ENCODE measurements at places on chromosomes 2 and 18.
A peak's percentile ranks its signal among the peaks of the same experiment; 100 is the strongest.

DNA sequence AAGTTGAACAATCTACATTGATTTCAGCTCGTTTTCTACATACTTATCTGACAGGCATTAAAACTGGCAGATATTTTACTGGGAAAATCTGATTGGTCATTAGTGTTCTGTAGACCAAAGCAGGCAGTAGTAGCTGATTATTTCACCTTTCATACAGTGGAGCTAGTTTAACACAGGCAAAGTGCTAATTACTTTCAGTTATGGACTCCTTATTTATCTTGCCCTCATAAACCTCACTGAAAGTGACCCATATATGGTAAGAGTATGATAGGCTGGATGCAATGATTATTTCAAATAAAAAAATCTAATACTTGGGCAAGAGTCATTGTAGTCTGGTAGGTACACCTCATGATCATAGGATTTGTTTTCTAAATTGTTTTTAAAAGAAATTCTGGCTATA, 129.7 kb downstream of the MYO1B start:
- no peak overlapping the region for H3K4me3 ChIP-seq
- DNase-seq = no peak
- no peak overlapping the region for H3K27ac ChIP-seq

GRCh38 chr2:108616751-108617161, 82.5 kb downstream of the LIMS1 start:
- peaks cover 15% of the 10 kb centered on the region for H3K4me1 ChIP-seq
- no peak for DNase-seq
- H3K36me3 ChIP-seq = no peaks in the 10 kb centered on the region
- H3K27ac ChIP-seq = no peak overlapping the region
- no peaks in the 10 kb centered on the region for H3K27me3 ChIP-seq

- no peaks in the 10 kb centered on the region for H3K36me3 ChIP-seq
- peaks cover 5% of the 10 kb centered on the region for H3K4me1 ChIP-seq
- H3K4me3 ChIP-seq = no peak overlapping the region
- no peak overlapping the region for H3K27ac ChIP-seq
Observed at GRCh38 chr2:236117861-236118269, 50.3 kb downstream of the GBX2 start.

GRCh38 chr2:75503048-75503607, 57.6 kb downstream of the EVA1A start:
- no peak overlapping the region for H3K27ac ChIP-seq
- no peaks in the 10 kb centered on the region for H3K4me1 ChIP-seq
- no peaks in the 10 kb centered on the region for H3K36me3 ChIP-seq
- no peak overlapping the region for H3K4me3 ChIP-seq
- no peak for DNase-seq

- no peaks in the 10 kb centered on the region for H3K36me3 ChIP-seq
- DNase-seq = peak; percentile 52
- H3K27me3 ChIP-seq = no peaks in the 10 kb centered on the region
- H3K4me3 ChIP-seq = no peak overlapping the region
Observed at GRCh38 chr2:163877316-163877715, 141.5 kb upstream of the FIGN start.

DNA sequence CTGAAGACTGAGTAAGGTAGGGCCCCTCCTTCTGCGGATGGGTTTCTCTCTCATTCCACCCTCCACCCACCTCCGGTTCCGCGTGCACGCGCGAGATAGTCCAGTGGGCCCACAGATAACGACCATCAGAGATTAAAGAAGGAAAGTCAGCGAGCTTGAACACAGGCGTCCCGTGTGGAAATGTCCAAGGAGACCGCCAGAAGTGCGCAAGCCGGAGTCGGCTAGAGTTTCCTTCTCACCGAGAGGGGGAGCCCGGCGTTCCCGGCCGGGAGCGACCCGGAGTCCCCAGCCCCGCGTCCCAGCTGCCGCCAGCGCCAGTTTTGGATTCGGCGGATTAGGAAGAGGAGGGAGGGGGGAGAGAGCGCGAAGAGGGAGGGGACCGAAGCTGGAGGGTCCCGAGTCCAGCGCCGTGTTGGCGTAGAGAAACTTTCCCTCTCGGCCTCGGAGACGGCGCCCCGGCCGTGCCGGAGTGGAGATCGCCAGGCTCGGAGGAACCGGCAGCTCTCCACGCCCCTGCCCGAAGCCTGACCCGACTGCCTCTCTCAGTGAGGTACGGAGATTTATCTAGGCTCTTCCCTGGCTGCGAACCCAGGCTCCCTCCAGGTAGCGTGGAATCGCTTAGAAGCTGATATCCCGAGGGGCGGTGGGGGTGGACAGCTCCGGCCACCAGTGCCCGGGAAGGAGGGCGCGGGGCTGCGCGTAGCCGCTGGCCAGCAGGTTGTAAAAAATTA, at the start of gene GULP1:
GULP1 (plus strand) TSS at position 258 of the 731 bp plus-strand sequence. CDS start 185,829 bp downstream, outside the sequence.
- peak; percentile 82 for DNase-seq
- H3K4me1 ChIP-seq = peaks cover 17% of the 10 kb centered on the region
- peak within 1 kb of the TSS; percentile 89 for H3K27ac ChIP-seq
- H3K4me3 ChIP-seq = peak within 1 kb of the TSS; percentile 92

DNA sequence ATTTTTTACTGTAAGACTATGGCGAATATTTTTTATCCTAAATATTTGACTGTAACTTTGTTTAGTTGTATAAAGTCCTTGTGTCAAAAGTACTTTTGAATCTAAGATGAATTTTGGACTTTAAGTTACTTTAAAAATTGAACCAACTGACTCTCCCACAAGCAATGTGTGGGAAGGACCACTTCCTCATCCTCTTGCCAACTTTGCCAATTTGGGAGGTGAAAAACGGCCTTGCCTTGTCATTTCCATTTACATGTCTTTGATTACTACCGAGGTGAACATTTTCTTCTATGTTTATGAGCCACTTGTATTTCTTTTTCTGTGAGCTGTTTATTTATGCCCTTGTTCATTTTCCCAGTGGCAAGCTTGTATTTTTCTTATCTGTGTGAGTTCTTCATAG, 12.8 kb upstream of the MSGN1 start:
- H3K36me3 ChIP-seq = no peaks in the 10 kb centered on the region
- DNase-seq = no peak
- no peaks in the 10 kb centered on the region for H3K4me1 ChIP-seq
- H3K27ac ChIP-seq = no peak overlapping the region

DNA sequence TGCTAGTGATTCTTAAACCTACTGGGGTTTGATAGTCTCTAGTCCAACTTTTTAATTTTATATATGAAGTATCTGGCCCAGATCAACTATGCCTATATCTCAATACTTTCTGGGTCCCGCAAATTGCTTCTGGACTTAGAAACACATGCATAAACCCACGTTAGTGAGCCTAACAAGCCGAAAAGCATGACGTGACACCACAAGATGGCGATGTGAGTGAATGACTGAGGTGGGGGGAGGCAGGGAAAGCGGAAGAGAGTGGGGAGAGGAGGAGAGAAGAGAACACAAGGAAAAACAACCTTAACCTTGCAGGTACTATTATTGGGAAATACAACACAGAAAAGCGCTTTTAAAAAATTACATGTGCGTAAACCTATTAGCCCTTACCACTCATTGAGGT, 13.8 kb downstream of the PDIA6 start:
- peaks cover 4% of the 10 kb centered on the region for H3K36me3 ChIP-seq
- H3K27me3 ChIP-seq = no peaks in the 10 kb centered on the region
- no peak overlapping the region for H3K4me3 ChIP-seq

GRCh38 chr2:101306410-101306809, 2.1 kb downstream of the RNF149 start:
- peaks cover 35% of the 10 kb centered on the region for H3K4me1 ChIP-seq
- peak overlapping the region; percentile 53 for H3K27ac ChIP-seq
- DNase-seq = no peak
- H3K36me3 ChIP-seq = peaks cover 2% of the 10 kb centered on the region

- H3K4me1 ChIP-seq = no peaks in the 10 kb centered on the region
- no peaks in the 10 kb centered on the region for H3K36me3 ChIP-seq
- H3K27me3 ChIP-seq = no peaks in the 10 kb centered on the region
Observed at GRCh38 chr18:59264121-59264571, 9.1 kb downstream of the RAX start.

DNA sequence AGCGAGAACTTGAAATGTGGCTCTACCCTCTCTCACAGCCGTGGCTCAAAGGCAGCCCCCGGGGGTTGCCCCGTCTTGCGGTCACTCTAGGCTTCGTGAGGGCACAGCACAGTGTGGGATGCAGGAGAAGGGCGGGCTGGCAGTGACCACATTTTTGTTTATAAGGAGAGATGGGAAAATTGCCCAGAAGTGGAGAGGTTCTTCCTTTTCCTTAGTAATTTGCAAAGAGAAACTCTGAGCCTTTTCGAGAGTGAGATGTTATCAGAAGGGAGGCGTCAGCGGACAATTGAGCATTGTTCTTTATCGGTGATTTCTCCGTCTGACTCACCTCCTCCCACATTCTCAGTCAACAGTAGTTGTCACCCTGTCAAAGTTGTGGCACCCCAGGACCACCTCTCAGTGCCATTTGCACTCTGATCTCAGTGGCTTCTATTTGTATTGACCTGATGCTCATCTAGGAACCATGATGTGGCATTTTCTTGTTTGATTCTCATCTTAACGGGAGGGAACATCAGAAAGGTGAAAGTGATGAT, 89.6 kb downstream of the ACAA2 start:
- H3K27me3 ChIP-seq = no peaks in the 10 kb centered on the region
- H3K4me3 ChIP-seq = no peak overlapping the region
- no peaks in the 10 kb centered on the region for H3K36me3 ChIP-seq
- peaks cover 56% of the 10 kb centered on the region for H3K4me1 ChIP-seq
- DNase-seq = peak; percentile 17
- H3K27ac ChIP-seq = peak overlapping the region; percentile 63

DNA sequence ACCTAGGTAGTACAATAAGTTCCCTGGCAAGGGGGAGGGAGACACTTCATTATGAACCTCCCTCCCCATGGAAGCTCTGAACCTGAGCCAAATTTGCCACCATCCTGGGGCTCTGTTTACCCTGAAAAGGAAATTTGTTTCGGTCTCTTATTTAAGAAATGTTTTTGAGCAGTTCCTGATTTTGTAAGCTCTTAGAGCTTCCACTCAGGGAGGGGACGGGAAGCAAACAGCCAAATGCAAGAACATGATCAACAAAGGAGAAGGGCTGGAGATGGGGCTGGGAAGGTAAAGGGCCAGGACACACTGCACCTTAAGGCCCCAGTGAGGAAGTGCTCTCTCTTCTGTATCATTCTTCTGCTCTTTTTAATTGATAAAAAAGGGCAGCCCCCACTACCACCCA, 117.9 kb downstream of the NRP2 start:
- no peak for DNase-seq
- no peak overlapping the region for H3K4me3 ChIP-seq
- H3K4me1 ChIP-seq = no peaks in the 10 kb centered on the region
- no peaks in the 10 kb centered on the region for H3K27me3 ChIP-seq
- H3K36me3 ChIP-seq = no peaks in the 10 kb centered on the region

DNA sequence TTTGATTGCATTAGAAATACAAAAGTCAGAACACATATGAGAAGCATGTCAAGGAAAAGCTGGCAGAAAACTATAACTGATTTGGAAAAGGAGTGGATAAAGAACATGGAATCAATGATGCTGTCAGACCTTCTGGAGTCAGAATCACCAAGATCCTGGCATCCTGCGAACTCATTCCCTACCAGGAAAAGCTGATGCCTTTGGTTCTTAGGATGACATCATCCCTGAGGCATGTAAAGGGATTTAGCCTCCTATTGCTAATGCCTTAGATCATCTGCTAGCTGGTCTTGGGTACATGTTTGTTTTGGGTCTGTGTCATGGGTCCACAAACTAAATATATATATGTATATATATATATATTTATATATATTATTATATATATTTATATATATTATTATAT, 680.7 kb downstream of the EPHA4 start:
- H3K4me1 ChIP-seq = no peaks in the 10 kb centered on the region
- no peak overlapping the region for H3K27ac ChIP-seq

DNA sequence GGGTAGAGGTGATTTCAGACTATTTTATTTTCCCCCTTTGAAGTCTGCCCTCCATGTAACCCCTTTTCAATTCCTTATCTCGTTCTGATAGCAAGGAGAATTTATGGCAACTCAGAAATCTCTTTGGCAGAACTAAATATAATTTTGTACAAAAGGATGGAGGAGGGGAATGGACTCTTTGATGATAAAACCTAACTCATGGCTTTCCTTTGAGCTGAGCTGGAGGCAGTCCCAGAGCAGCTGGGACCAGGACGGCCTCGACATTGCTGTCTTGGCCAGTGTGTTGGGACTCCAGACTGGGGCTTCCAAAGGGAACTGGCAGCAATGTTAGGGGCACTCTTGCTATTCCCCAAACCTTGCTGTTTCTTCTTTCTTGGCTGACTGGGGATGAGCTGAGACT, 47.7 kb downstream of the PAX8 start:
- DNase-seq = peak; percentile 74
- H3K36me3 ChIP-seq = no peaks in the 10 kb centered on the region
- no peaks in the 10 kb centered on the region for H3K27me3 ChIP-seq
- H3K27ac ChIP-seq = peak overlapping the region; percentile 97

DNA sequence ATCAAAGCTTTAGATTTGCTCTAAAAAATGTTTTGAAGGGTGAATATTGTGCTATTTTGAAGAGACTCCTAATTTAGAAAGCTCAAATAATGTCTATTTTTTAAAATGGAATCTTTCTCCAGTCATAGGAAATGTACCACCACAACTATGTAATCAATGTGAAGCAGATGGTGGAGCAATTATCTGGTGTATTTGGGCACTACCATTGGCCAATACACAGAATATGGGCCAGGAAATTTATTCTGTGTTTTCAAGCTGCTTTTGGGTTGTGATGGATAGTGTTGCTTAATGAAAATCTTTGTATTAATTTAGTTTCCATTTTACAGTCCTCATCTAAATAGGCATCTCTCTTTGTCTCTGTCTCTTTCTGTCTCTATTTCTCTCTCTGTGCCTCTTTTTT, 17.1 kb upstream of the VWC2L start:
- H3K4me1 ChIP-seq = no peaks in the 10 kb centered on the region
- no peaks in the 10 kb centered on the region for H3K36me3 ChIP-seq
- no peak overlapping the region for H3K4me3 ChIP-seq
- no peaks in the 10 kb centered on the region for H3K27me3 ChIP-seq

DNA sequence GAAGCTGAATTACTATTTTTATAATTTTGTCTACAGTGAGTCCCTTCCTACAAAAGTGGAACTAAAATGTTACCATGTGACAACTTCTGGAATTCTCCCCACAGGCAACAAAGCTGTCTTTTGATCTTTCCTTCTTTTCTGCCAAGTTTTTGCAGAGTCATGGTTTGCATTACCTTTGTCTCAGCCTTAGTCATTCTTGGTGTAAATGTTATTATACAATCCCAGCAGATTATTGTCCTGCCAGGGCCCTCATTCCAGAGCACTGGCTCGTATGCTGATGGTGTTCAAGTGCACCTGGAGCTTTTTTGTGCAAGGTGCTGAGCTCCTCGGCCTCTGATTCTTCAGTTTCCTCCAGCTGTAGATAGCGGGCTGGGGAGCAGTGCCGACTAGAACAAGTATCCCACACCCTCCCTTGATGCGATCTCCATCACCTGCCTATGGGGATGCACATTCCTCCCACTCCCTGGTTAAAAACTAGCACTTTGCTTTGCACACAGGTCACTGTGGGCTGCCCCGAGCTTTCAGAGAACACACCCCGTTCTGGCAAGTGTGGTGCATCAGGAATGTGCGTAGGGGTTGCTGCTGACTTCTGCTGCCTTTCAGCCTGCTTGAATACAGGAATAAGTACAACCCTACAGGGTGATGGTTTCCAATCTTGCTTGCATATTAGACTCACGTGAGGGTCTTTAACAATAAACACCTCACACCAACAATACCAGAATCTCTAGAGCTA, 263.6 kb downstream of the RNF144A start:
- H3K27me3 ChIP-seq = no peaks in the 10 kb centered on the region
- H3K4me1 ChIP-seq = no peaks in the 10 kb centered on the region
- no peak overlapping the region for H3K4me3 ChIP-seq
- no peaks in the 10 kb centered on the region for H3K36me3 ChIP-seq

Data from Caco-2 (cell line).